NCI-H1048 (cell line): ENCODE measurements at places on chromosomes 6 and 20.

DNA sequence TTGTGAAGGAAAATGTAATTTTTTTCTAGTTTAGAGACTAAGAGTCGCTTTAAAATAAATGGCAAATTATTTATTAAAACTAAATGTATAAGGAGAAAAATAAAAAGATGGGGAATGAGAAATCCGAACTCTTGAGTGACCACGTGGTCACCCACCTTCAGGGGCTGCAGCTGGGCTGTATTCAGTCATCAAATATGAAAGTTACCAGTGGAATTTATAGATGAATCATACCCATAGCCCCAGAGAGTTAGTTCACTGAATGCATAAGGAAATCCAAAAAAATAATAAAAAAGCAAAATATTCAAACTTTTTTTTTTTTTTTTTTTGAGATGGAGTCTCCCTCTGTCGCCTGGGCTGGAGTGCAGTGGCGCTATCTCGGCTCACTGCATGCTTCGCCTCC is 947.7 kb upstream of the ADGRB3 start:
- no peak for DNase-seq

DNA sequence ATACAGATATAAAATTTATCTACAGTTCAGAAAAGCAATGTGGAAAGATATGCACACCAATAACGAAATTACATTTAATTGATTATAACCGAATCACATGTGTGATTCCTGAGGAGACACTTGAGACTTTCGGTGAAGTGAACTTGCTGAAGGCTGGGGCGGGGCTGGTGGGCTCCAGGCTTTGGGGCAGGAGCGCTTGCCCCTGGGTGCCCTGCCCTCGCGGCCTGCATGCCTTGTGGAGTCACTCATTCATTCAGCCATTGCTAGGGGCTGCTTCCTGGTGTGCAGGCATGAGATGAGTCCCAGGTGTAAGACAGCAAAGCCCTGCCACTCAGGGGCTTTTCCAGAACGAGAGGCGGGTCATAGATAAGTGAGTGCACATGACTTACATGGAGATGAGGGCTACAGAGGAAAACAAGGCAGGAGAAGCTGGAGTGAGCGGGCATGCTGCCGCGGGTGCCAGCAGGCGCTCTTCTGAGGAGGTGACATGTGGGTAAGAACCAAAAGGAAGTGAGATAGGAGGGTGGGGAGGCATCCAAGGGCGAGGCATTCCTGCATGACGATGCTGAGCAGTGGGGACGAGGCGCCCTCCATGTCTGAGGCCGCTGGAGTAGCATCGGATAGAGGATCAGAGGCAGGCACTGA is 88.7 kb downstream of the BMP7 start:
- no peak for DNase-seq

- DNase-seq: no peak
Observed at GRCh38 chr20:24862606-24863005, 86.5 kb upstream of the CST7 start.

- no peak for DNase-seq
Observed at GRCh38 chr20:32541323-32542258, 43.5 kb downstream of the NOL4L start.

DNA sequence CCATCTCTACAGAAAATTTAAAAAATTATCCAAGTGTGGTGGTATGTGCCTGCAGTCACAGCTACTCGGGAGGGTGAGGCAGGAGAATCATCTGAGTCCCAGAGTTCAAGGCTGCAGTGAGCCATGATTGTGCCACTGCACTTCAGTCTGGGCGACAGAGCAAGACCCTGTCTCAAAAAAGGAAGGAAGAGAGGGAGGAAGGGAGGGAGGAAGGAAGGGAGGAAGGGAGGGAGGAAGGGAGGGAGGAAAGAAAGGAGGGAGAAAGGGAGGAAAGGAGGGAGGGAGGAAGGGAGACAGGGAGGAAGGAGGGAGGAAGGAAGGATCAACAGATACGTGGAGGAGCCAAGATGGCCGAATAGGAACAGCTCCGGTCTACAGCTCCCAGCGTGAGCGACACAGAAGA is 90.1 kb downstream of the ZNF217 start:
- no peak for DNase-seq

- no peak for DNase-seq
Observed at GRCh38 chr20:62203378-62204030, 16.6 kb downstream of the HRH3 start.

DNA sequence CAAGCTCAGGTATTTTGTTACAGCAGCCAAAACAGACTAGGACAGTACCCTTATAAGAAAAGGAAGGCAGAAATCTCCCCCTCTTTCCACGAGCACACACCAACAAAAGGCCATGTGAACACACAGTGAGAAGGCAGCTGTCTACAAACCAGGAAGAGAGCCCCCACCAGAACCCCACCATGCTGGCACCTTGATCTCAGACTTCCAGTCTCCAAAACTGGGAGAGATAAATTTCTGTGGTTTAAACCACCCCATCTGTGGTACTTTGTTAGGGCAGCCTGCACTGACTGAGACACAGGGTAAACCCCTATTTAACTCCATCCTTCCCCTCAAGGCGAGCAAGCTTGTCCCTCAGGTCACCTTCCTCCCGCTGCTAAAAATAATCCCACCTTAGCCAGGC is 475.8 kb upstream of the JARID2 start:
- no peak for DNase-seq

DNA sequence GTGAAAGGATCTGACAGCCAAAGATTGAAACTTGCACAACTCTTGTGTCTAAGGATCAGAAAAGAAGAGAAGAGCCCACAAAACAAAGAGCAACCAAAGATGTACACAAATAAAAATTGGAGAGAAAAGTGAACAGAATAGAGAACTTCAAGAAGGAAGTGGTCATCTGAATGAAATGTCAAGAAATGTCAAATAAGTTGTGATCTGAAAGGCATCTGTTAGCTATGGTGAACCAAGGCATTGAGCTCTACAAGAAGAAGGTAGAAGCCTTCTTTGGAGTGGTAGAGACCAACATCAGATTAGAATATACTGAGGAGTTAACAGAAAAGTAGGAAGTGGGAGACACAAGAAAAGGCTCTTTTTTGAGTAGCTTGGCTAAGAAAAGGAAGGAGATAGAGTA is 28.5 kb downstream of the IL17F start:
- DNase-seq: no peak

DNA sequence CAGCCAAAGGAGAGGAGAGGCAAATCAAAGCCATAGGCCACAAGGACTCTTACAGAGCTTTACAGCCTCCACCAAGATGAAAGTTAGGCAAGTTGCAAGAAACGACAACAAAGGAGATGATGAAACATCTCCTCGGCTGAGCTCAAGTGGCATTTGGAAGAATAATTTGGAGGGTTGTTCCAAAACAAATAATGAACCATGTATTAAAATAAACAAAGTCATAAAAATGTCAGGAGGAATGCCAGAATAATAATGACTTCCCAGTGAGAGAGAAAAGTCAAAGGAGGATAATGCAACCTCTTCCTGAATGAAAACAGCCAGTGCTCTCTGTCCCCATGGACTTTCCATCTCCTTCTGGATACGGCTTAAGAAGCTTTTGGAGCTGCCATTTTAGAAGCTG is 371.4 kb upstream of the ID4 start:
- no peak for DNase-seq

GRCh38 chr6:45563844-45564243 is 186.1 kb upstream of the SUPT3H start:
- no peak for DNase-seq

- DNase-seq: no peak
Observed at GRCh38 chr20:62618611-62619529, 23.4 kb upstream of the SLCO4A1 start.

DNA sequence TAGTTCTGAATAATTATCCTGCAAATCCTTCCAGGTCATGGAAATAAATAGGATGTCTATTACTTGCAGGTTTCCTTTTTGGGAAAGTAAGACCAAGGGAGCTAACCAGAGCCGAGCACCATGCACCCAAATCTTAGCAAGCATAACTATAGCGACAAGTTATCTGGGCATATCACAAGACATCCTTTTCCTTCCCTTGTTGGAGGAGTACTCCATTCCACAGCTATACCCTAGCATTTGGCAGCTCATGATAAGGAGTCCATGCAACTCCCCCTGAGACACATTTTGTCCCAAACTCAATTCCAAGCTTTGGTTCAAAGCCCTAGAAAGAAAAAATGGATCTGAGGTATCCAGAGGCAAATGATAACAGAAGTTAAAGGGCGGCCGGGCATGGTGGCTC is 16.5 kb upstream of the ASCC3 start:
- DNase-seq: no peak

DNA sequence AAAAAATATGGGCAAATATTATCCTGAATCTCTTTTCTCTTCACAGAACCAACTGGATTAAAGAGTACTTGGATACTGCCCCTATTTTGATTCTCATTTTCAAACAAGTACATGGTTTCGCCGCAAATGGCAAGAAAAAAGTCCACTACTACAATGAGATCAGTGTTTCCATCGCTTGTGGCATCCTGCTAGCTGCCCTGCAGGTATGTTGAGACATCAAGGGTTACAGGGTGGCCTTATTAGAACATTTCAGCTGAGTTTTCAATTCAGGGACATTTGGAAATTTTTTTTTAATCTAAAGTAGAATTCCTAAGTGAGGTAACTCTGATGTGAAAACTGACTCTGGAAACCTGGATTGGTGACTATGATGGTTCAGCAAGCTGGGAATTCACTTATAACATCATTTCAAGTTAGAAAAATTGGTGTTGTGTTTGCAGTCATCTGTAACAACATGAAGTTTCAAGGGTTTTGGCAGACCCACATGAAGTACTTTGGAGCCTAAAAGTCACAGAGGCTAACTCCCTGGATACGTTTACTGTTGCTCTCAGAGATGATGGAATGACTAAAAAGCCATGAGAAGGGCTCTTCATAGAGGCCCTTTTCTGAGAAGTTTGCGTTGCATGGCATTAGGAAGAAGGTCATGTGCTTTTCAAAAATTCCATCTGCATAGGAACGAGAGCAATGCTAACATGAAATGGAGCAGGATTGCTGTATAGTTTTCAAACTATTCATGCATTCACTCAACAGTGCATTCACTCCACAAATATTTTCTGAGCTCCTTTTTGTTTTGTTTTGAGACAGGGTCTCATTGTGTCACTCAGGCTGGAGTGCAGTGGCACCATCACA is 25.5 kb downstream of the IYD start:
- no peak for DNase-seq

DNA sequence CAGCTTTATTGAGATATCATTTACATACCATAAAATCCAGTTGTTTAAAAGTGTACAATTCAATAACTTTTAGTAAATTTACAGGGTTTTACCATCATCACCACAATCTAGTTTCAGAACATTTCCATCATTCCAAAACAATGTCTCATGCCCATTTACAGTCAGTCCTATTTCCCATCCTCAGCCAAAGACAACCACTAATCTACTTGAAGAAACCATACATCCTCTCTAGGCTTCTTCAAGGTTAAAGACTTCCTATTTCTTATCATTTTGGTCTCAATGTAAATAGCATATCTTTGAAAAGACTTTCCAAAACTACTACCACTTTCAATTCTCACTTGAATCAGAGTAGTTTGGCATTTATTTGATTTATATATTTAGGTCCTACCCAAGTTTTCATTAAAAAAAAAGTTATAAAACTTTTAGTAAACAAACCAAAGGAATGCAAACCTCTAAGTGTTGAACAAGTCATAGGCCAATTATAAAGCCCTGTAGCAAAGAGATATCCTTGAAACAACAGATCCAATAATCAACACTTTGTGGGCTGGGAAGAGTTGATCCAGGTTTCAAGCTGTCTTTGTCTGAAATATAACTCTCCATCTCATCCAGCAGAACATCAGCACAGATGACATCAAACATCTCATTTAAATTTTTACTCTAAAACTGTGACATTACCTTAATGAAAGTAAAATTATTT is 211.3 kb upstream of the RUNX2 start:
- no peak for DNase-seq

DNA sequence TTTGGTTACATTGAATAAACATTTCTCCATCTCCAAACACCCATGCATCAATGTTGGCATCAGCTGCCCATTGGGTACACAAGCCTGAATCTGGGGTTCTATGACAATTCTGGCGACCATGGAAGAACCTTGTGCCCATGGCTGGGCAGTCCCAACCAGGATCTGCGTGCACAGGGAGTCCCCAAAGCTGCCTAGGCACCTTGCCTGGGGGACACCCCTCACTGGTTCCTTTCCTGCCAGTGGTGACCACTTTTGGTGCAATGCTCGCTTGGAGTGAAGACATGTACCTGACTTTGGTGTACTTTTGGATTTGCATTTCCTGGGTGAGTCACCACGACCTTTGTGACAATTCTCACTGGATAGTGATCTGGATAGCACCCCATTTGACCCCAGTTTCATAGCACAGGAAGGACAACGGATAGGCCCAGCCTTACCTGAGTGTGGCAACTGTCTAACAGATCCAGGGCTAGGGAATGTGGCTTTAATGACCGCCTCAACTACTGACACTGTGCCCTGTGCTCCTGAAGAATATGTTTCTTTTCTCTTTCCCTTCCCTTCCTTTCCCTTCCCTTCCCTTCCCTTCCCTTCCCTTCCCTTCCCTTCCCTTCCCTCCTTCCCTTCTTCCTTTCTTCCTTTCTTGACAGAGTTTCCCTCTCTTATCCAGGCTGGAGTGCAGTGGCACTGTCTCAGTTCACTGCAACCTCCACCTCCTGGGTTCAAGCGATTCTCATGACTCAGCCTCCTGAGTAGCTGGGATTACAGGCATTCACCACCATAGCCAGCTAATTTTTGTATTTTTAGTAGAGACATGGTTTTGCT is 7.1 kb downstream of the SPINT3 start:
- no peak for DNase-seq

DNA sequence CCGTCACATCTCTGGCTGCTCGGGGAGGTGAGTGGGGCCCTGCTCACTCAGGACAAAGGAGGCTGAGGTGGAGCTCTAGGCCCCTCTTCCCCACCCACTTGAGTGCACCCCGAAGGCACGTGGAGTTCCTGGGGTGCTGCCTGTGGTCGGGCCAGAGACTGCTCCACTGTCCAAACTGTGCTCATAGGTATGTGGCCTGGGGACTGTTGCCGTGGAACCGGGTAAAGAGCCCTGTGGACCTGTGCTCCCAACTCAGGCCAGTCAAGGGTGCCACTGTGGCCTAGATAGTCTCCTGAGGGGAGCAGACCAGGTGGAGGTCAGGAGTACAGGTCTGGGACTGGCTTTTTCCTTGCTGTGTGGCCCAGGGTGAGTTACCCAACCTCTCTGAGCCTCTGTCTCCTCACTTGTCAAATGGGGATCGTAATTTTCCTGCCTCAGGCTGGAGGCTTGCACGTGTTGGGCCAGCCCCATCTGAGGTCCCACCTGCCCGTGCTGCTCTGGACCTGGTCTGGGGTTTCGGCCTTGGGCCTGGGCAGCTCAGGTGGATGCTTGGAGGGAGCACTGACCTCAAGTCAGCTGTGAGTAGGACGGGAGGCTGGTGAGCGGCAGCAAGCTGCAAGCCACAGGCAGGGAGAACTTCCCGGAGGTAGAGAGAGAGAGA is 12.4 kb upstream of the NPBWR2 start:
- DNase-seq: no peak

DNA sequence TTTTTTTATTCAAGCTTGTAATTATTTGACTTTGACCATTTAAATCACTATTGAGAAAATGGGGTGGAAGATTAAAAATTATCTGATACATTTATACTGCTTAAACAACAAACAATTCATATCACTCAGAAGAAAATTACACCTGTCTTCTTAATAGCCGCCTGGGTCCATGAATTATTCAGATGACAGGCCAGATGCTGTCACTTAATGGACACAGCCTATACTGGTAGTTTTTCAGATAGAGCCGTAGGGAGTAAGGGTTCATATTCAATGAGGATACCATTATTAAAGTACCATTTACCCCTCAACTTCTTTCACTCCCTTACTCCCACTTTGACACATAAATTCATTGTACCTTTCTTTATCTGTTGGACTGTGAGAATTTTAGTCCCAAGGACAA is 1193.4 kb upstream of the MAP3K7 start:
- no peak for DNase-seq

GRCh38 chr6:81331526-81331925 is 421.0 kb downstream of the TENT5A start:
- no peak for DNase-seq
